ENCODE measurements at places on chromosomes 13 and 19. TPM values are rescaled to one million over a fixed set of nuclear protein-coding genes. Genes with fewer than 3 reads are reported as not detected.

Gene LILRA2
- not detected for total RNA-seq

Gene KCTD4
- not detected for total RNA-seq

Gene NOSIP
- 47.6 TPM for total RNA-seq

Gene ADAMTSL5
- total RNA-seq: 9.0 TPM

Gene ZNF235
- total RNA-seq: 10.9 TPM

Gene SLC27A5
- total RNA-seq: 1.3 TPM

Gene ZNF28
- 19.9 TPM for total RNA-seq

- DNase-seq: no peak
Observed at GRCh38 chr19:1756705-1757465, 3.6 kb downstream of the ONECUT3 start.

- no peak for DNase-seq
Observed at GRCh38 chr13:79403113-79403512, 2.9 kb downstream of the RBM26 start.

- DNase-seq: peak; percentile 78
Observed at GRCh38 chr13:26482451-26483197, 74.9 kb upstream of the WASF3 start.

GRCh38 chr19:5738423-5738822 lies 18.0 kb downstream of the CATSPERD start:
- no peak for DNase-seq

DNA sequence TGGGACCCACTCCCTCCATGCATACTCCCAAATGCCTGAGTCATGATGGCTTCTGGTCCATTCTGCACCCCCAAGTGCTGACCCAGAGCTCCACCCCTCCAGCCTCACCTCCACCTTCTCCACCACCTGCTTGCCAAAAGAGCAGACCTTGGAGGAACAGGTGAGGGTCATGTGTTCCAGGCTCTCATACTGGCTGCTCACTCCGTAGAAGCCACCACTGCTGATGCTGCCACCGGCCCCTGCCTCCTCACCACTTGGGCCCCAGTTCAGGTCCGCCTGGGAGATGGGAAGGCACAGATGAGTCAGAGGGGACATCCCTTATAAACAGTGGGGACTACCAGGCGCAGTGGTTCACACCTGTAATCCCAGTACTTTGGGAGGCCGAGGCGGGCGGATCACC lies 7.9 kb downstream of the CD37 start:
- DNase-seq: no peak

GRCh38 chr13:98586400-98587345 lies 9.8 kb upstream of the STK24 start:
- no peak for DNase-seq

GRCh38 chr19:49573425-49573824 lies 6.9 kb downstream of the NOSIP start:
- no peak for DNase-seq

GRCh38 chr13:51955816-51956603 lies 55.2 kb downstream of the ATP7B start:
- DNase-seq: peak; percentile 17

GRCh38 chr13:46962281-46962941 lies 65.6 kb upstream of the HTR2A start:
- DNase-seq: no peak

DNA sequence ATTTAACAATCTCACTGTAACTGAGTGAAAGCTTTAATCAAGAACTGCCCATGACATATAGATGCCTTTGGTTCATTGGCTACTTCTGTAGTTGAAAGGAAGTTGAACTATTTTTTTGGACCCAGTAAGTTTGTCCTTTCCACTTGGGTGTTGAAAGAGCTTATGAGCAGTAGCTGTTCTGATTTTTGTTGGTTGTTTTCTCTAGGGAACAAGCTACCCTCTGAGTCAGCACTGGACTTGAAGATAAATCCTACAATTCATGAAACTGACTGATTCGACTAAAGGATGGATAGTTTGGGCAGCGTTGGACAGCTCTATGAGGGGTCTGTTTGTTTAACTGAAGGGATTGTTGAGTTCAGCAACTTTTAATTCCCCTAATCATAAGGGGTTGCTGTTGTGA lies 101.0 kb downstream of the PAN3 start:
- DNase-seq: no peak

- DNase-seq: no peak
Observed at GRCh38 chr13:74027161-74027779, 106.9 kb downstream of the KLF12 start.

- DNase-seq: no peak
Observed at GRCh38 chr13:95805921-95806320, 129.0 kb downstream of the DNAJC3 start.

GRCh38 chr13:95185851-95186250 lies 115.4 kb downstream of the ABCC4 start:
- DNase-seq: no peak

GRCh38 chr19:7149956-7150705 lies 80.6 kb downstream of the ZNF557 start:
- peak; percentile 11 for DNase-seq

Measured in tongue (tissue), 3 donors.